Stimulated activated CD8-positive, alpha-beta memory T cell treated with anti-CD3 and anti-CD28 coated beads, Interleukin-15, amount 100 ng/mL, for 4 hours (primary cell): ENCODE measurements at places on chromosomes 6 and 20.
A peak's percentile ranks its signal among the peaks of the same experiment; 100 is the strongest.

GRCh38 chr6:28474441-28475219 is 31.3 kb upstream of the ZSCAN23 start:
- DNase-seq: no peak

- DNase-seq: no peak
Observed at GRCh38 chr20:55143601-55144000, 668.2 kb downstream of the DOK5 start.

DNA sequence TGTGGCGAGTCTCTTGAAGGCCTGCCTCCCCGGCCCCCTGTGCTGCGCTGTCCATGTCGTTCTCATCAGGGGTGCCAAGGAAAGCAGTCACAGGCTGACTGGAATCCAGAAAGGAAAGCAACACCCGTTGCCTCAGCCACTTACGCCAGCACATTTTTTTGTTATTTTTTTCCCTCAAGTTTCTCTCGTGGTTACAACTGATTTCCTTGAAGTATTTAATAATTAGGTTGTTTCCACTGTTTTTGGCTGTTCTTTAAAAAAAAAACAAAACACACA is 17.9 kb upstream of the SLC22A1 start:
- no peak for DNase-seq

GRCh38 chr6:168709390-168709789 is 268.4 kb downstream of the SMOC2 start:
- no peak for DNase-seq

DNA sequence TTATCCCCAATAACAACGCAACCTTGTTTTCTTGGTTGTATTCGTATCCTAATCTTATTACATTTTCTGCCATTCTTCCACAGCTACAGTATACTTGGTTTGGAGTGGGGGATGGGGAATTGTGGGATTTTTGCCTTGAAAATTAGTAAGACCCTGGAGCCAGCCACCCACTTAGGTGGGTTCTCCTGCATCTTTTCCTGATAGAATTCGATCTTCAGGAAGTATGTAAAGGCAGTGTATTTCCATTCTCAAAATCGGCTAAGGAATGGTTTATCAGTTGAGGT is 1.1 kb downstream of the ITCH start:
- no peak for DNase-seq

GRCh38 chr6:3410385-3411360 is 46.2 kb downstream of the SLC22A23 start:
- peak; percentile 44 for DNase-seq

DNA sequence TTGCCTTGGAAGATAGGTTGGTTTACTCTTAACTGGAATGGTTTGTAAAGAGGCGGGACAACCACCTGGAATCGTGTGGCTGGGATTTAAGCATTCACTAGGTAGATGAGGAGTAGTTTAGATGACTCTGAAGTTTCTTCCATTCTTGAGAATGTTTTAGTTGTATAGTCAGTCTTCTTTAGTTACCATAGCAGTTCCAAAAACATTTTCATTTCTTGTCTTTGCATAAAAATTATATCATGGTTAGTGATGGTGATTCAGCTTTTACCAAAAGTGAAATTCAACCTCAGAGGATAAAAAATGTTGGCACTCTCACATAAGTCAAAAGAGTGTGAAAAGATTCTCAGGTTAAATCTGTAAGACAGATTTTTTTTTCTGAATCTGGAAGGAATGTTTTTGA is 70.3 kb downstream of the SMAP1 start:
- no peak for DNase-seq

GRCh38 chr6:43937236-43938177 is 167.5 kb downstream of the VEGFA start:
- no peak for DNase-seq
